ENCODE measurements at places on chromosomes 6 and 20.

- no peak for DNase-seq
Observed at GRCh38 chr6:156160795-156161165, 616.4 kb upstream of the ARID1B start.

DNA sequence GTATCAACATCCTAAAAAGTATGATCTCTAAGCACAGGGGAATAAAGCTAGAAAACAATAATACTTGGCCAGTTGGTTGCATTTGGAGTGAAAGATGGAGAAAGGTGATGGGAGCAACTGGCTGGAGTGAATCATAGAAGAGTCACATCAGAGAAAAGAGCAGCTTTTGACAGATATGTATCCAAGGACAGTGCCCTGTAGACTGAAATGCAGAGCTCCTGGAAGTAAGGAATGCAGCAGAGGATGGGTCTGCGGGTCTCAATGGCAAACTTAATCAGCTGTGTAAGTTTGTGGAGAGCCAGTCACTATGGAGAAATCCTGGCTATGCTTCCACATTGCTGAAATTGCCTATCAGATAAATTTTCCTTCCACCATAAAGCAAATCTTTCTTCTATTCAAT is 253.6 kb upstream of the PRND start:
- DNase-seq: no peak

DNA sequence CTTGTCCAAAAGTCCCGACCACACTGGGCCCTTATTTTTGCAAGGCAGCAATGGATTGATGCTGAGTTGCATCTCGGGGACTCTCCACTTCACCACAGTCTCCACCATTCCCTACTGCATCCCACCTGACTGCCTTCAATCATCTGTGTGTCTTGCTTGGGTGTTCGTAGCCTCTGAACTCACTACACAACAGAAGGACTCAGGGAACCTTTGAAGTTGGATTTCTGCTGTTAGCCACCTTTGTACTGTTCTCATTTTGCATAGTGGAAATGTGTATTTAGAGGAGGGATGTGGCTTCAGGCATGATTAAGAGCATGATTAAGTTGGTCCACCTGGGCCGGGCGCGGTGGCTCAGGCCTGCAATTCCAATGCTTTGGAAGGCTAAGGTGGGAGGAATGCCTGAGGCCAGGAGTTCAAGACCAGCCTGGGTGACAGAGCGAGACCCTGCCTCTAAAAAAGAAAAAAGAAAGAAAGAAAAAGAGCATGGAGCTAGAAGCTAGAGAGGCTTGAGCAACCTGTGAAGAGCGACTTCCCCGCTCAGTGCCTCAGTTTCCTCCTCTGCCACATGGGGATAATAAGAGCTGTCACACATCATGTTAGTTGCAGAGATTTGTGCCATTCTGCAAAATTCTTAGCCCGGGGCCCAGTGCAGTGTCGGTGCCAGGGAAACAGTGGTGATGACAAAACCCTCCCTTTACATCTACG is 121.3 kb upstream of the PTPN1 start:
- DNase-seq: no peak

GRCh38 chr6:88725111-88725975 is 238.1 kb downstream of the RNGTT start:
- peak; percentile 12 for DNase-seq

DNA sequence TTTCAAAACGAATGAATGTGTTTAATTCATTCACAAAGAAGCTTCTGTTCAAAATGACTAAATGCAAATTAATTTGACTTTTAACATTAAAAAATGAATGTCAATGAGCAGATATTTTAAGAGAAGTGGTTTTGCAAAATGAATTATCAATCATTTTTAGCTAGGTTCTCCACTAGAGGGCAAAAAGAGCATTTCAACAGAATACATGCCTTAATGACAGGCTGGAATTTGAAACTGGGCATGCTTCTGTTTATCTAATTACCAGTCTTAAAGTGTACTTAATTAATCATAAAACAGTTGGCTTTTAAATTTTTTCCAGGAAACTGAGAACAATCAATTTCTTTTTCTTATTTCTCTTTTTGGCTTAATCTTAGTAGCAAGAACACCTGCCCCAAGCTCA is 63.8 kb upstream of the TINAG start:
- DNase-seq: no peak

GRCh38 chr6:56657354-56657753 is 14.7 kb upstream of the DST start:
- no peak for DNase-seq

GRCh38 chr20:44866703-44867335 is 18.7 kb upstream of the YWHAB start:
- no peak for DNase-seq

DNA sequence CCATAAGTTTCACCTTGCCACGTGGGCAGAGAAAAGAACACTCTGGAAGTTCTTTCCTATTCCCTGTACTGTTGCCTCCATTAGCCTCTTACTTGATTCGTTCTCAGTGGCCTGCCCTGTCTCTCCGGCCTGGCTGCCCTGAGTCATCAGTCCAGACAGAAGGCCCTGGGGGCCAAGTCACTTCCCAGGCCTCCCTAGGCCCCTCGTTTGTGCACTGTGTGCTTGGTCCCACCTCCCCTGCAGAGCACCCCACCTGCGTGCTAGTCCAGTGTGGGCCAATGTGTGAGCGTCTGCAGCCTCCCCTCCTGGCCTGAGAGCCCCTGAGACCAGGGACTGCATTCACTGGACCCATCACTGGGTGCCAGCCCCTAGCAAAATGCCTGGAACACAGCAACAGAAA is 191.2 kb upstream of the RREB1 start:
- DNase-seq: no peak

DNA sequence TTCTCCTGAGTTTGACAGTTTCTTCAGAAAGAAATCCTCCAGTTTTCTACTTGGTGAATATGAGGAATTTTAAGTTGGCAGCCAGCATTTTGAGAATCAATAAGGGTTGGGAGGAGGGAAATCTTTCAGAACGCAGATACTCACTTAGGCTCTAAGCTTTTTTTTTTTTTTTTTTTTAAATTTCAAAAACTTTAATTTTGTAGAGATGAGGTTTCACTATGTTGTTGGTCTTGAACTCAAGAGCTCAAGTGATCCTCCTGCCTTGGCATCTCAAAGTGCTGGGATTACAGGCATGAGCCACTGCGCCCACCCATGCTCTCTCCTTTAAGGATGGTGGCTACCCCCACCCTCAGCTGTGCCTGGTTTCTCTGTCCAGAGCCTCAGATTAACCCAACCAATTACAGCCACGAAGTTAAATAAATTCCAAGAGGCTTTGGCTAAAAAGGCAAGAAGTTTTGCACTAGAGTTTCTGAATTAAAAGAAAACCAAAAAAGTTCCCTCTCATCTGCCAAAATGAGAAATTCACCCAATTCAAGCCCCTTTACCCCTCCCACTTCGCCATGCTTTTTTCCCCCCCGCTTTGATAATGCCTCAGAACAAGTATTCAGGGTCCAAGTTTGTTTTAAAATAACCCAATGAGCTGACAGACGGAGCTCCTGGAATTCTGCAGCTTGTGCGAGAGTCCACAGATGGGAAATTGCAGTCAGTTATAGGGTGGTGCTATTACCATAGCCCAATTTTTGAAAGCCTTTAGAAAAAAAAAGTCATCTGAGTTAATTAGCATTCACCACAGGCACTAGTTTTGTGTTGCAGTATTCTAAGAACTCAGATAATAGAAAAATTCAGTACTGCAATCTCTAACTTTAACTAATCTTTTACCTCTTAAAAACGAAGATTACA is 94.3 kb upstream of the BEND3 start:
- DNase-seq: no peak

DNA sequence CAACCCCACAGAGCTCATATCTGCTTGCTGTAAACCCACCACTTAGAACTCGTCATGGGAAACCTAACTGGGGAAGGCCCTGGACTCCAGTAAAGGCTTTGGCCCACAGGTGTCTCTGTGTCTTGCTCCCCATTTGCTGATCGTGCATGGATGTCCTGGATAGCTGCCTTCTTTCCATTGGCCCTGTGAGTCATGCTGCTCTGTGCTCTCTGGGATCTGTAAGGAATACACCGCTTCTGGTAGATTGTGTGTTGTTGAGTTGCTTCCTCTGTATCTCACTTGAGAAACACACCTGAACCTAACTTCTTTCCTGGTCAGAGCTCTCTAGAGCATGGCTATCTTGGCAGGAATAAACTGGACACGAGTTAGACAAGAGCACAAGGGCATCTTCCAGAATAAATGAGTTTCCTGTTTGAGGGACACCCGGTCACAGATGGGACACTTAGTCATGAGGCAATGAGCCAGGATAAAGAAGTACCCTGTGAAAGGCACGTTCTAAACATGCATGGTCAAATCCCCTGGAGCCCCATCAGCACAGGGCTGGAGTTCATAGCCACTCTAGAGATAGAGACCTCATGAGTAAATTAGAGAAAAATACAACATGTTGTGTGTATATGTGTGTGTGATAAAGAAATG is 99.6 kb upstream of the TMEM170B start:
- no peak for DNase-seq

Data from progenitor cell of endocrine pancreas (in vitro differentiated cells).